Activated naive CD8-positive, alpha-beta T cell treated with anti-CD3 and anti-CD28 coated beads for 36 hours (primary cell): ENCODE measurements at places on chromosomes 7 and 10. TPM values are rescaled to one million over a fixed set of nuclear protein-coding genes. Genes with fewer than 3 reads are reported as not detected.

DNA sequence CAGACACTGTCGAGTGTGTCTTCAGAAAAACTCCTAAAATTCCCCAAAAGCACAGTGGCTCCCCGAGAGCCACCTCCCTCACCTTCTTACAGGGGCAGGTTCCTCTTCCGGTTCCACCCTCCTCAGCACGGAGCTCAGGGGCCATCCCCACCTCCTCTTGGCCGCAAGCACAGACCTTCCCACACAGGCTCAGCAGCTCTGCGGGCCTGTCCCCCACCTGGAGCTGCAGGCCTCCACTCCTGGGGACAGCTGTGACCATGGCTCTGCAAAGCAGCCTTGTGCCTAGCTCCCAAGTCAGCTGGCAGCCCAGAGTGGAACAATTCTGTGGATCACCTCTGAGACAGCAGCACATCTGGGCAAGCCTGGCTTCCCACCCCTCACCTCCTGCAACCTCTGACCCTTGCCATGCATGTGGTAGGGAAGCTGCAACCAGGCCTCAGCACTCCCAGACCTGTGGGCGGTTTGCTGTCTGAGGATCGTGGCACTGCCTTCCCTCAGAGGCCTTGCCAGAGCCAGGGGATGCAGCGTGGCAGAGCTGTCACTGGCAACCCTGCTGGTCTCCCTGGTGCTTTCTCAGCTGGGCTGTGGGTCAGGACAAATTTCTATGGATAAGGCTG lies 79.7 kb downstream of the ALOX5 start:
- no peak for DNase-seq

DNA sequence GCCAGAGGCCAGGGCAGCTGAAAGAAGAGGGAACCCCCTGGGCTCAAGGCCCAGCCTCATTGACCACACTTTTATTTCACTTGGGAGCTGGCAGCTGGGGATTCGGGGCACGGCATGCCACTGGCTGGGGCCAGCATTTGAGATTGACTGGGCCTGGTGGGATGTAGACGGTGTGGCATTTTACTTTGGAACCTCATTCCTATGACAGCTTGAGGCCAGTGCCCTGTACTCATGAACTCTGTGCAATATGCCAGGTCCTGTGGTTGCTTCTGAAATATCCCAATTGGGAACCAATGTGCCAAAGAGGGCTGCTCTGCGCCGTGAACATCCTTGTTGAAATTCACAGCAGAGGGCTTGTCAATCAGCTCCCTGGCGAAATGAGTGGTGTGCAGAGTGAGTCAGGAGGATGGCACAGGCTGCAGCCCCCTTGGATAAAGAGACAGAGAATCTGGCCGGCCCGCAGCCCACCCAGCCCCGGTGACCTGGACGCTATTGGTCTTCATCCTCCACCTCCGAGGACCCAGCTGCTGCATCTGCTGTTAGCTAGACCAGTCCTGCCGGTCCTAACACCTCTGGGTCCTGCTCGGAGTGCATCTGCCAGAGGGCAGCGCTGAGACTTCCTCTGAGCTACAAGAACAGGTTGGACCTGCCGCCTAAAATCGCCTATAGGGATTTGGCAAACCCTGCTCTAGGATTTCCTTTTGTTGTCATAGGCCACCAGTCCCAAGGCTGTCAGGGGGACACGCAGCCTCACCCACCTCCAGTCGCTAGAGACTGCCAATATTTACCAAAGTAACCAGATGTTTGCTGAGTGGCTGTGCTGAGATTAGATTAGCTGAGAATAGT lies 58.0 kb downstream of the PRKAG2 start:
- no peak for DNase-seq

- DNase-seq: no peak
These were observed 45.1 kb downstream of the ADD3 start for GRCh38 chr10:110052916-110053315.

- no peak for DNase-seq
These were observed 93.5 kb downstream of the NRP1 start for GRCh38 chr10:33240931-33241330.

DNA sequence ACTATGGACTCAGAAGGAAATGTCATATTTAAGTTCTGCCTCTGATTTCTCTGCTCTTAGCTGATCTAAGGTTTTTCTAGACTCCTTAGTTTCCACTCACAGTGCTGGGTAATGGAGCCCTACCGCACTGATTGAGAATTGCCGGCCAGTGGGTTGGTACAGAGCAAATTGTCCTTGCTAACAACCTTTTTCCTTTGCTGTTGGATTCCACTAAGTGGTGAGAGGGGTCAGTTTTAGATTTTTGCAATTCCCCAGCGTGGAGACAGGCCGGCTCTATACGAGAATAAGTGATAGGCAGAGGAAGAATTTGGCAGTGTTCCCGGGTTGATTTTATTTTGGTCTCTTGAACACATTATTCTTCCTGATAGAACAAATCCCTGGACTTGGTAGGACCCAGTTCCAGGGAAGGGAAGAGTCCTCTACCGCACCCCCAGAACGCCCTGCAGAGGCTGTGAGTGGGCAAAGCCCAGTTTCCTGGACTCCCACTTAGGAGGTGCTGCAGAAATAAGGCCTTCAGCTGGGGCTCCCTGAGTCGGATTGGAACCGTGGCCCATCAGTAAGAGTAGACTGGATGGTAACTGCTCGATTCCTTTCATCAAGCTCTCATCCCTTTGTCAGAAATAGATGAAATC lies 3.0 kb upstream of the NRP1 start:
- DNase-seq: no peak

GRCh38 chr7:139570119-139570518 lies 46.6 kb downstream of the CLEC2L start:
- DNase-seq: no peak

DNA sequence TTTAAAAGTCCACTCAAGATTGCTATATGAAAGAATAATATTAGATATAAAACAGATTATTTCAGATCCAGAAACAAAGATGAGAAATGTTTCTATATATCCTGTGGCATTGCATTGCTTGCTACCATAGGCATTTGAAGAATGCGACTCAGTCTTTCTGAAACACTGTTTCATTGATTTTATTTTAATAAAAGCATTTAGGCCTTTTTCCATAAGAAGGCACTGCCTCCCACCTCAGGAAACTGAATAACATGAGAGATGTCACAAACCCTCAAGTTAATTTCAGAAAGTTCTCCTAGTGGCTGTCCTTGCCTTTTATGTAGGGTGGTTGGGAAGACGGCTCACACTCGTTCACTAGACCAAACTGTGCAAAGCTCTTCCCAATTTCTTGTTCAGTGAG lies 23.3 kb downstream of the PRPS1L1 start:
- DNase-seq: no peak

DNA sequence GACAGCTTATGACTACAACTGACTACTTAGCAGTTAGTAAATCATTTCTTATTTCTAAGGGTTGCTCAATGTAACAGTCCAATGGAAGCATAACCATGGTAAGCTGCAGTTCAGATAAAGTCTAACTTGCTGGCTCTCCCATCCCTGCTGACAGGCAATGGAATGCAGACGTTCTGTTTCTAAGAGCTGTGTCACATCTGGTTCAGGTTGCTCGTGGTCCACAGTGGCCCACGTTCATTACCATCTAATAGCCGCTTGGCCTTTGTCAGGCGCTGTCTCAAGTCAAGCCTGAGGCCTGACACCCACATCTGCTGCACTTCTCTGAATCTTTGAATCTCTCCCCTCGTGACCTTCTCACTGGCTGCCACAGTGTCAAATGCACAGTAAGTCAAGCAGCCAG lies 240.8 kb downstream of the FGFR2 start:
- DNase-seq: no peak

DNA sequence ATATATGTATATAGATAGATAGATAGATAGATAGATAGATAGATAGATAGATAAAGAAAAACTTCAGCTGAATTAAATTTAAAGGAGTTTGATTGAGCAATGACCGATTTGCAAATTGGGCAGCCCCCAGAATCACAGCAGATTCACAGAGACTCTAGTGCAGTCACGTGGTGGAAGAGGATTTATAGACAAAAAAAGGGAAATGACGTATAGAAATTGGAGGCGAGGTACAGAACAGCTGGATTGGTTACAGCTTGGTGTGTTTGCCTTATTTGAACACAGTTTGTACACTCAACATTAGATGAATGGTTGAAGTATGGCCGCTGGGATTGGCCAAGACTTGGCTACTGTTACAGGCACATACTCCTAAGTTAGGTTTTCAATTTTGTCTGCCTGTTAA lies 8.2 kb upstream of the PODXL start:
- no peak for DNase-seq

DNA sequence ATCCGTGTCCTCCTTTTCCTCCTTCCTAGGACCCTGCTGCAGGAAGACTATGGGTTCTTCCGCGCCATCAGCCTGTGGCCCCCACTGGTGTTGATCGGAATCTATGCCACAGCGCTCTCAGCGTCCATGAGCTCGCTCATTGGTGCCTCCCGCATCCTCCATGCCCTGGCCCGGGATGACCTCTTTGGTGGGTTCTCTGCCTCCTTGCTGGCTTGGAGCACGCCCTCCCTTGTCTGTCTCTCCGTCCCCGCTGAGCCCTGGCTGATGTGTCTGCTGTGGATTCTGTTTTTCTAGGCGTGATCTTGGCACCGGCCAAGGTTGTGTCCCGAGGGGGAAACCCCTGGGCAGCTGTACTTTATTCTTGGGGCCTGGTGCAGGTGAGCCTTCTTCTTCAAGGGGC lies 7.3 kb upstream of the TRIP6 start:
- no peak for DNase-seq

- no peak for DNase-seq
These were observed 270.0 kb downstream of the USP6NL start for GRCh38 chr10:11341283-11341960.

DNA sequence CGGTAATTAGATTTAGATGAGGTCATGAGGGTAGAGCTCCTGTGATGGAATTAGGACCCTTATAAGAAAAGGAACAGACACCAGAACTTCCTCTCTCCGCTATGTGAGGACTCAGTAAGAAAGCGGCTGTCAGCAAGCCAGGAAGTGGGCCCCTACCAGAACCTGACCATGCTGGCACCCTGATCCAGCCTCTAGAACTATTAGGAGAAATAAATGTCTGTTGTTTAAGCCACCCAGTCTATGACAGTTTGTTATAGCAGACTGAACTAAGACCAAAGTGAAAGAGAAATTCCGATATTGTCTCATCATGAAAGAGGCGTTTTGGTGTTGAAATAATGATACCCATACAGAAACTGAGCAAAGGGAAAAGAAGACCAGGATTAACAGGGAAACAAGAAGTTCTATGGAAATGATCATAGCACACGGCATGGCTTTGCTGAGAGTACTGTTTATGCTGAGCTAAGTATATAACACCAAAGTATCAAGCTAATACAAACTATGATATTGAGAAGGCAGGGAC lies 9.2 kb downstream of the CLEC2L start:
- no peak for DNase-seq

DNA sequence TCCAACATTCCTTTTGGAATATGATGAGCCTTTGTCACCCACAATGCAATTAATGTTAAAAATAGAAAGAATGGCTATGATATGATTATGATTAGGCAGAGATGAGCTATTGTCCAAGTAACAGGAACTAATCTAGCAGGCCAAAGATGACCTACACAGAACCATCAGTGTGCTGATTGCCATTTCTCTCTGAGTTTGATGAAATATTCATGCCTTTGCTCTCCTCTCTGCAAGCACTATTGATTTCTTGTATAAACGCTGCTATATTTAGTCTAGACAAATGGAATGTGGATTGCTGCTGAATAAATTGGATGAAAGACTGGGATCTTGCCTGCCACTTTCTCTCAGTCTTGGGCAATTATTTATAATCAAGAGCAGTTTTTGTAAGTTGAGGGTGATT lies 85.4 kb downstream of the HDAC9 start:
- DNase-seq: no peak

- DNase-seq: no peak
These were observed 171.9 kb upstream of the CACNA2D1 start for GRCh38 chr7:82615527-82615926.

- no peak for DNase-seq
These were observed 22.9 kb downstream of the ABRAXAS2 start for GRCh38 chr10:124824507-124824906.

DNA sequence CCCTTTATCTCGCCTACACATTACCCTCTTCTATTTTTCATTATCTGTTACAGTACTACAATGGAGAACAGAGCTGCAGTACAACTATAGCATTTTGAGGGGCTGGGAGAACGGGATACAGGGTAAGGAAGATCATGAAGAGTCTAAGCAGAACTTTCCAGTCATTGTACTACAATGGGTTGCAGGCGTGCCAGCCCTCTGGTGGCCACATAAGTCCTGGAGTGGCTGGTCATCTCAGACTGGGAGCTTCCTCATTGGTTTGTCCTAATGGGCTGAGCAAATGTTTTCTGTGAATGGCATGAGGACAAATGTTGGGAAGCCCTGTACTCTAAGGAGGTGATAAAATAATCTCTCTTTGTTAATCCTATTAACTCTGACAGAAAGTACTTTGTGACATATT lies 33.0 kb downstream of the TMEM106B start:
- no peak for DNase-seq

- no peak for DNase-seq
These were observed 52.3 kb upstream of the GJD4 start for GRCh38 chr10:35552650-35553342.

- DNase-seq: no peak
These were observed 30.9 kb upstream of the LMTK2 start for GRCh38 chr7:98075801-98076200.

GRCh38 chr7:17046666-17047065 lies 164.9 kb upstream of the AGR3 start:
- DNase-seq: no peak

- DNase-seq: no peak
These were observed 737.8 kb downstream of the LRMDA start for GRCh38 chr10:76169246-76169645.

- DNase-seq: no peak
These were observed 465 bp upstream of the TRIM24 start for GRCh38 chr7:138459413-138460175.

DNA sequence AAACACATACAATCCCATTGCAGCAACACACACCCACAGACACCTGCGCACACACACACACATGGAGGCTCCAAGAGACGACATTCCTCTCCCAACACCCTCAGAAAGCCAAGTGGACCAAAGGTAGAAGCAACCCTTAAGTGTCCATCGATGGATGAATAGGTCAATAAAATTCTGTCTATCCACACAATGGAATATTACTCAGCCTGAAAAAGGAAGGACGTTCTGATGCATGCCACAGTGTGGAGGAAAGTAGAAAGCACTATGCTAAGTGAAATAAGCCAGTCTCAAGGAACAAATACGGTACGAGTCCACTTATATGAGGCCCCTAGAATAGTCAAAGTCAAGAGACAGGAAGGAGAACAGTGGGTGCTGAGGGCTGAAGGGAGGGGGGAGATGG lies 174.4 kb downstream of the GRID1 start:
- DNase-seq: no peak

DNA sequence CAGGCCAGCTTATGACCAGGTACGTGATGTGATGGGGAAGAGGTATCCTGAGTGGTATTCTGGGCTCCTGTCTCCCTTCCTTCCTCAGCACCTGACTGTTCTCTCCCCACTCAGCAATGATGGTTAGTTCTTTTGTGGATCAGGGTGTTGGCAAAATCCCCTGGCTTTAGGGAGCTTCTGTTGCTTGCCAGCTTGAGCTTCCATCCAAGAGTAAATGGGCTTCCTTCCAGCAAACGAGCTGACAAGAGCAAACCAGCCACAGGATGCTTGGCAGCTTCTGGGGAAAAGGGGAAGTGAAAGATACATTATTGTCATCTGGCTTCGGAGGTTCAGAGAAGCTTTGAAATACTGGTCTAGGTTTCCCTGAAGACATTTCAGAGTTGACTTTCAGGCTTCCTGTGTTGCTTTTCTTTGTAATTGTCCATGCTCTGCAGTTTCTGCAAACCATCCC lies 5.2 kb downstream of the DUSP5 start:
- no peak for DNase-seq

SFXN2 gene
- total RNA-seq: 28.0 TPM

CHST15 gene
- total RNA-seq: 0.25 TPM

OGDHL gene
- 1.1 TPM for total RNA-seq

CAV2 gene
- total RNA-seq: not detected

NODAL gene
- total RNA-seq: not detected

UNCX gene
- not detected for total RNA-seq

PLEKHS1 gene
- not detected for total RNA-seq
